ENCODE measurements at places on chromosomes 3 and 15.

DNA sequence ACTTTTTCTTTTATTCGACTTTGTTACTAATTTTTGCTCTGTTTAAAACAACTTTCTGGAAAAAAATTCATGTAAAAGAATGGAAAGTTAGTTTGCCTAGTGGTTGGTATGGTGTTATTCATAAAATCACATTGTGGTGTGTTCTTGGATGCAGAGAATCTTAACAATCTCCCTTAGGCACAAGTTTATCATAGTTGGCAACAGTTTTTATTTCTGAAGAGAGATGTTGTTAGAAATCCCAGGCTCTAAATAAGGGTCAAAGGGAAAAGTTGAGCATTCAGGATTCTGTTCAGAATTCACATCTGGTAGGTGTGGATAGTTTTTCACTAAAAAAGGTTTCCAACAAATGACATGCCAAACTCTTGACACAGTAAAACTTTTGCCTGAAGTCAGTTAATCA, 6.4 kb downstream of the DUT start:
- DNase-seq = no peak

GRCh38 chr3:179278932-179279693, 28.2 kb upstream of the KCNMB3 start:
- no peak for DNase-seq

GRCh38 chr3:141556034-141556433, 69.2 kb downstream of the RASA2 start:
- no peak for DNase-seq

- no peak for DNase-seq
These were observed 19.7 kb downstream of the IL16 start for GRCh38 chr15:81216422-81216821.

- no peak for DNase-seq
These were observed 10.6 kb downstream of the CHCHD4 start for GRCh38 chr3:14113965-14114635.

GRCh38 chr3:5494905-5495519, 307.5 kb downstream of the EDEM1 start:
- no peak for DNase-seq

- DNase-seq = no peak
These were observed 66.3 kb downstream of the MEGF11 start for GRCh38 chr15:66187271-66187670.

DNA sequence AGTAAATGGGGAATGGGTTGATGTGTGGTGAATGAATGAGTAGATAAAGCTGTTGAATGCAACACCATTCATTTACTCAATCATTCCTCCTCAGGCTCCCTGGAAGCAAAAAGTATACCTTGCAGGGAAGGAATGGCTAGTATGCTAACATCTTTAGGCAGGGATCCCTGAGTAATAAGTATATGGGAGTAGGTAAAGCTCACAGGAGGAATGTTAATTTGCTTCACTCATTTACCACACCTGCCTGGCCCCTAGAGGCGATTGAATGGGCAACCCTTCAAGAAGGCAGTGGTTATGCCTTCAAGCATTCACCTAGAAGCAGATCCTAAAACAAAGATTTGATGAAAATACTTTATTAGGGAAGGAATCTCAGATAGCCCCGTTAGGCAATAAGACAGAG, 208.7 kb upstream of the GADL1 start:
- no peak for DNase-seq

- no peak for DNase-seq
These were observed 23.4 kb downstream of the NRROS start for GRCh38 chr3:196662711-196663571.

DNA sequence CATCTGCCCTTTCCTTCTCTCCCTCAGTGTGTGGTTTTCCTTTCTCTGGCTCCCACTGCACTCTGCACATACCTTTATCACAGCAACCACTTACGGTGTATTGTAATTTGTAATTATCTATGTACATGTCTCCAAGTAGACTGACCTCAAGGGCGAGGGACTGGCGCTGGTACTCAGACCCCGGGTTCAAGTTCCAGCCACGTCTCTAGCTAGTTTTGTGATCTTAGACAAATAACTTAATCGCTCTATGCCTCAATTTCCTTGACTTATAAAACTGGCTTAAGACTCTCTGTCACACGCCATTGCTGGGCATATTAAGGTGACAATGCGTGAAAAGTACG, 607 bp upstream of the SENP2 start:
- DNase-seq = no peak

- DNase-seq = no peak
These were observed at the start of gene XIRP1 for GRCh38 chr3:39192490-39193092. Gene XIRP1 (minus strand): TSS chr3:39192595. CDS start chr3:39189445, 3,150 bp downstream.

GRCh38 chr3:143973259-143974021, 1.8 kb downstream of the DIPK2A start:
- DNase-seq = no peak

DNA sequence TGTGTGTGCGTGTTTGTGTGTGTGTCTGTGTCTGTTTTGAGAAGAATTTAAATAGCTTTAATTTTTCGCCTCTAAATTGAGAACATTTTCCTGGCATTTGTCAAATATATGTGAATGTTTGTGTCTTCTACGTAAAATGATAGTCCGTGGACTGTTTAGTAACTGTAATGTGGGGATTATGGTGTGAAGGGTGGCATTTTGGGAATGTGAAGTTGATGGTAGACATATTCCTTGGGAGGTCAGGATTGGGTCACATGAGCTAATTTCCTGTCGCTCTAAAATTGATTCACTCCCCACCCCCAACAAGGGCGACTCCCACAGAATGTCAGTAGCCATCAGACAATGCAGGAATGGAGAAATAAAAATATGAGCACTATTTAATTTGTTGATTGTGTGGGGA, 107.3 kb downstream of the ITPR1 start:
- no peak for DNase-seq

DNA sequence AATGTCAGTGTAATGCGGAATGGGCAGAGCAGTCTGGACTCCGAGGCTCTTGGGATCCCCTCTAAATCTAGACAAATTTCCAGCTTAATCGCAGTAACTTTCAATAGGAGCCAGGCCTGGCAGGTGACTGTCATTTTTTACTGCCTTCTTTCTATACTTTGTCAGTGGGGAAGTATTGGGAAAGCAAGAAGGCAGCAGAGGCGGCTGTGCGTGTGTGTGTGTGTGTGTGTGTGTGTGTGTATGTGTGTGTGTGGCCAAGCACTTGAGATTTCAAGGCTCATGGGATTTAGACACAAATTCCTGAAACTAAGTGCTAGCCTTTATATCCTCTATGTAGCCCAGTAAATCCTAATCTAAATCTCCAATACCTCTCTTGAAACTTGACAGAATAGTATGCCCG, 49.3 kb upstream of the ANKRD34C start:
- no peak for DNase-seq

DNA sequence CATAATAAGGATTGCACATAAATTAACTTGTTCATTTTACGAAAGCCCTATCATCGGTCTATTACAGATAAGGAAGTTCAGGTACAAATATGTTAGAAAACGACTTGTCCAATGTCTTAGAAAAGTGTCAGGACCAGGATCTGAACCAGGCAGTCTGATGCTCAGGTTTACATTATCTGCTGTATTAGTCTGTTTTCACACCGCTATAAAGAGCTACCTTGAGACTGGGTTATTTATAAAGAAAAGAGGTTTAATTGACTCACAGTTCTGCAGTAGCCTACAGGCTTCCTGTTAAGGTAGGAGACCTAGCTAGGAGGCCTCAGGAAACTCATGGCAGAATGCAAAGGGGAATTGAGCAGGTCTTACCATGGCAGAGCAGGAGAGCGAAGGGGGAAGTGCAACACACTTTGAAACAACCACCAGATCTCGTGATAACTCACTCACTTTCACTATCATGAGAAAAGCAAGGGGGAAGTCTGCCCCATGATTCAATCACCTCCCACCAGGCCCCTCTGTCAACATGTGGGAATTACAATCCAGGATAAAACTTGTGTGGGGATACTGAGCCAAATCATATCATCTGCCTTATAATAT, 45.8 kb upstream of the GOLIM4 start:
- no peak for DNase-seq

DNA sequence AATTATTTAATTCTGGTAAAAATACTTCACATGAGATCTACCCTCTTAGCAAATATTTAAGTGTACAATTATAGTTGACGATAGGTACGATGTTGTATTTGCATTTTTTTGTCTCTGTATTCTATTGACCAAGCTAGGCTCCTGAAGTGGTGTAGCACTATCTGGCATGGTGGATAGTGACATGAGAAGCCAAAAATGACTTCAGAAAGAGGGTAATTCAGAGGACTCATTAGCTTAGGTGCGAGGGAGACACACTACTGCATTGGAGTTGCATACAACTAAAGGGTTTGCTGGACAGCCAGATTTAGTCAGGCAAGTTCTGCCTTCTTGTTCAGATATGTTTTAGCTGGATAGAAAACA, 50.6 kb downstream of the KBTBD8 start:
- DNase-seq = no peak

- DNase-seq = no peak
These were observed 16.0 kb downstream of the PARP9 start for GRCh38 chr3:122548076-122548475.

DNA sequence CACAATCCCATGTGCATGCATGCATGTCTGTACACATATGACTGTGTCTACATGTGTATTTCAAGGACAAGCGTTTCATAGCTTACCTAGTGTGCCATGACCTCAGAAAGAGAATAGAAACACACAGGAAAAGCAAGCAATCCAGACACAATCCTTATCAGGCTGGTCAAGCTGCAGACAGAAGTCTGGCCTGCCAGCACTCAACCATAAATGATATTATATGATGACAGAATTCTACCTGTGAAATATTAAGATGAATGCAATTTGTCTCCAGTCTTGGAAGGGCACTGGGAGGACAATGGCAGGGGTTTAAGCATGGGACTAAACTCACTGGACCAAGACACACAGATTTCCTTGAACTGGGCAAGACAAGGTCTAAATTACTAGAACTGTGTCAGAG, 50.9 kb upstream of the ARL6 start:
- no peak for DNase-seq

DNA sequence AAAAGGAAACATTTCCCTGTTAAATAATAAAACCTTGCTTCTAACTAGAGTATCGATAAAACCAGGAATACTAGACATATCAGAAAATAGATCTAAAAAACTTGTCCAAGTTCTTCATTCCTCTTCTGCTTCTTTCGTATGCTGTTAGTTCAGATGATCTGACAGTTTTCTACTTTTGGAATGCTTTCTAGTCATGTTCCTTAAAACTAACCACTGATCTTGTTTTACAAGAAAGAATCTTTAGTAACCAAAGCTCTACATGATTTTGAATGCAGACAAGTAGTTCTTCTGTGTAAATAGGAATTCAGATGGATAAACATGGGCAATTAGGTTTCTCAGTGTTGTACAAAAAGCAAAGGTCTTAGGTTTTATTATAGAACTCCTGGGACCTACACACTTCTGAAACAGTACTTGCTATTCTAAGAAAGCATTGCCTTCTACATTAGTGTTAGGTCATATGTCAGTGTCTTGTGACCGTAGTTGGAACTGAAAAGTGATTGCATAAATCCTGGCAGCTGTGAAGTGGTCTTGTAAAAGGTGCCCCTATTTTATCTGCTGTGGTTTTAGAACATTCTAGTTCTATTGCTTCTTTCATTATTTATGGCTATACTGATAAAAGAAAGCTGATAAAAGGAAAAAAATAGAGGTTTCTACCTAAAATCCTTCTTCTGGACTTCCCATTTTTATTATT, 40.7 kb downstream of the SNRK start:
- DNase-seq = no peak

- no peak for DNase-seq
These were observed 1.1 kb upstream of the SPATA12 start for GRCh38 chr3:57059411-57059810.

GRCh38 chr3:170352936-170353335, 4.6 kb upstream of the SKIL start:
- DNase-seq = no peak

DNA sequence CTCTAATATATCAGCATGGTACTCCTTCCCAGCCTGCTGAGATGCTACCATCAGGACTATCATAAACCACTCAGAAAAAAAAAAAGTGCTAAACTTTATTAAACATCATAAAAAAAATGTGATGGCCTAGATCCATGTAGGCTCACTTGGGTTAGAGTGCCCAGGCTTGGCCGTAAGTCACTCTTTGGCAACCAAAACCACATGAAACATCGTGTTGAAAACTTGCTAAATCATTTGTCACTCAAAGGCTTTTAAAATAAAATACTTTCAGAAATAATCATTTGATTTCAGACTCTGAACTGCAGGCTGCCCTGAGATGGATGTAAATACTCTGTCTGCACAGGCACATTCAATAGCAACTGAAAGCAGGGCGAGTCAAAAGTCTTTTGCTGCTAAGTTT, 78.4 kb upstream of the WNT5A start:
- DNase-seq = no peak

DNA sequence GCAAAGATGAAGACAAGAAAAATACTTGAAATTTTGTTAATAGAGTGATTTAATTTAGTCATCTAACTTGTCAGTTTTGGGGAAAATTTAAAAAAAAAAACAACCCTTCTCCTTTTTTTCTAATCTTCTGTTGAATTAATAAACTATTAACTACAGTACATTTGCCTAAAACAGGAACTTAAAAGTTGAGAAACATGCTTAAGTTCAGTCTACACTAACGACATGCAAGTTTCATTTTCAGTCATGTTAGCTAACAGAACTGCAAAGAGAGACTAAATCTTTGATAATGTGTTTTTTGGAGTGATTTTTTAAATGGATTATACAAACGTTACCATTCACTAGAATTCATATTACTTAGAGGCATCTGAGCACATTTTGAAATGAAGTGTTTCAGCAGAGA, 71.9 kb upstream of the MBNL1 start:
- no peak for DNase-seq

- DNase-seq = no peak
These were observed 966.8 kb downstream of the NSUN3 start for GRCh38 chr3:95029644-95030043.

- DNase-seq = no peak
These were observed 3.0 kb downstream of the SNAP23 start for GRCh38 chr15:42498212-42499068.

DNA sequence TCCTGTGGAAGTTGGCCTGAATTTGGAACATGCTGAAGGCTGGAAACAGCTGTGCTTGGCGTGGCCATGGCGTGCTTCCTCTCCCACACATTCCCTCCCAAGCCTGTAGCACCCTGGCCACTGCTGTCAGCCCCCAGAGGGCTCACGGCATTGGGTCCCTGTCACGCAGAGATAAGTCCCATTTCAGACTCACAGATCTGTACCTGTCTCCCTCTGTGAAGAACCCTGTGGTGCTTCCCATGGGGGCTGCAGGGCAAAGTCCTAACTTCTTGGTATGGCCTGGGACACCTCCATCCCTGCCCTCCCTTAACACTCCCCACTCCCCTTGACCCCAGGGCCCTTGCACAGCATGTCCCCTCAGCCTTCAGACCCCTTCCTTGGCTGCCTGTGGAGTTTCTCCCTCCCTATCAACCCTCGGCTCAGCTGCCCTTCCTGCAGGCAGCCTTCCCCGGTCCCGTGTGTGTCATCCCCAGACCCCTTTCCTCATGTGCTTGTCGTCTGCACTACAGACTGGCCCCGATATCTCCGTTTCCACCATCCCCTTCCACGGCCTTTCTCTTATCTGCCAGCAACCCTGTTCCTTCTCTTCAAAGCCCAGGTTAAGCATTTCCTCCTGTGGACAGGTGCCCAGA, 28.6 kb downstream of the ABTB1 start:
- DNase-seq = no peak

Data from ascending aorta (tissue), 2 donors.